GM10248 (cell line): ENCODE measurements at places on chromosomes 5 and 9.

DNA sequence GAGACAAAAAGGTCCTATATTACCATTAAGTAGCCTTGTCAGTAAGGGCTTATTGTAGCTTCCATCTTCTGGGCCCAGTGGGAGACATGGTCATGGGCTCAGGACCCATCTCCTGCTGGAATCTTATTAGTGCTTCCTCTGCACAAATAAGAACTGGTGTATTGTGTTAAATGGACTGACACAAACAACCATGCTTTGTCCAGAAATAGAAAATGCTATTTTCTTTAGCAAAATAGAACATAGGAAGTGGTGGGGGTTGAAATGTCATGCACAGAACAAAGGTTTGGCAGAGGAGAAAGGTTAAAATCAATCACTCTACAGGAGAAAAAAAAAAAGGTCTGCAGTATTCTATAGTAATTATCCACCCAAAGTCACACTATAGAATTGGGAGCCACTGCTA, 252.2 kb downstream of the ELAVL2 start:
- DNase-seq, result no peak

DNA sequence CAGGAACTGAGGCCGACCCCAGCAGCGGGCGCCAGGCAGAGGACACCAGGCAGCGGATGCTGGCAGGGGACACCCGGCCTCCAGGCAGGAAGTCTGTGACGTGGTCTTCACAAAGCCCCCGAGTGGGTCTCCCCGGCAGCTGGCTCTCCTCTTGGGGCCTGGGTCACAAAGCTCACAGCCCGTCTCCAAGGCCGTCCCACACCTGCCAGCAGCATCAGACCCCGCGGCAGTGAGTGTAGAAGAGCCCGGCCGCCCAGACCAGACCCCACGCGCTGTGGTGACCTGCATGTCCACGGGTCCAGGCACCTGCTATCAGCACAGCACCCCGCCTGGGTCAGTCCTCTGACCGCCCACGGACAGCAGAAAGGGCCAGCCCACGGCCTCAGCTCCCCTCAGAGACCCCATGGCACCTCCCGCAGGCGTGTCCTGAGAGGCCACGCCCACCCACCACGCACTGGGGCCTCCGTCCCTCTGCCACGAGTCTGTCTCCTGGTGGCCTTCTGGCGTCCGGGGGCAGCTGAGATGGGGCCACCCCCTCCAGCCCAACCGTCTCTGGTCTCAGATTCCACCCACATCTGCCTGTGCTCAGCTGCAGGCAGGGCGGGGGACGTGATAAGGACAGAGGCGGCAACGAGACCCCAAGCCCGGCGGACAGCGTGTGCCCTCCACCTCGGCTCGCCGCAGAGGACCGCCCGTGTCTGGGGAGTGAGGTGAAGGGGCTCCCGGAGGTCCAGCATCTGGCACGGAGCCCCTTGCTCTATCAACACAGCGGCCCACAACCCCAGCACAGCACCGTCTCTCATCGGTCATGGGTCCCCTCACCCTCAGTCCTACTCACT, 34.2 kb downstream of the EXD3 start:
- no peak for DNase-seq

- no peak for DNase-seq
Observed at GRCh38 chr5:142825378-142826089, 55.4 kb downstream of the ARHGAP26 start.

GRCh38 chr5:37248421-37248969, 681 bp downstream of the CPLANE1 start:
- DNase-seq, result no peak

DNA sequence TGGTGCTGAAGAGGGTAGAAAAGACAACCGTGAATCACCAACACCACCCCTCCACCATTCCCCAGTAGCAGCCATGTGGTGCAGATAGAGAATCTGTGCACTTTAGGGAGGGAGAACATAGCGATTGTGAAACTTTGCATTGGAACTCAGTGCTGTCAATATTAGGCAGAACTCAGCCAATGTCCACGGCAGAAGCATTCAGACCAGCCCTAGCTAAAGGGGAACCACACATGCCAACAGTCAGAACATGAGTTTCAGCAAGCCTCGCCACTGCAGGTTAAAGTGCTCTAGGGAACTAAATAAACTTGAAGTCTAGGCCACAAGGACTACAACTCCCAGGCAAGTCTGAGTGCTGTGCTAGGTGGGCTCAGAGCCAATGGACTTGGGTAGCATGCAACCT, 38.5 kb upstream of the DEPDC1B start:
- no peak for DNase-seq

GRCh38 chr5:13625616-13626198, 318.8 kb downstream of the DNAH5 start:
- DNase-seq, result no peak

DNA sequence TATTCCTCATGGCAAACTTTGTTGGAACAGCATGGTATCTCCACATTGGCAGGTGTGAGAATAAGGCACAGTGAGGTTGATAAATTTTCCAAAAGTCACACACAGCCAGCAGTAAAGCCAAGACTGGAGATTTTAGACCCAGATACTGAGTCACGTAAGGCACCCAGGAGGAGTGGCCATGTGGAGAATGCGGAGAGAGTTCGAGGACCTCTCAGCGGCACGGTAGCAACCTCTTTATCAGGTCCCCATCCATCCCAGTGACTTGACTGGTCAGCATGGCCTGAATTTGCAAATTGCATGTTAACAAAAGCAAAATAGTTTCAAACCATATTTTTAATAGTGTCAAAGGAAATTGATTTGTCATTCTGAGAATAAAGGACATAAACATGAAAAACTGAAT, 183.4 kb downstream of the DOCK8 start:
- no peak for DNase-seq

DNA sequence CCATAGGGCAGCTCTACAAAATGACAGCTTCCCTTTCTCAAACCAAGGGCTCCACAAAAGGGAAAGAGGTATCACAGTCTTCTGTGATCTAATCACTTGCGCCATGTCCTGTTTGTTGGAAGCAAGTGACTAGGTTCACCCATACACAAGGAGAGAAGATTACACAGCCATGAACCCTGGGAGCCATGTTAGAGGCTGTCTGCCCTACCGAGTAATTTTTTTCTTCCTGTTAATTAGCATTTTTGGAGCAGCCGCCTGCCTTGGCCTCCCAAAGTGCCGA, 33.2 kb upstream of the GOLPH3 start:
- no peak for DNase-seq

DNA sequence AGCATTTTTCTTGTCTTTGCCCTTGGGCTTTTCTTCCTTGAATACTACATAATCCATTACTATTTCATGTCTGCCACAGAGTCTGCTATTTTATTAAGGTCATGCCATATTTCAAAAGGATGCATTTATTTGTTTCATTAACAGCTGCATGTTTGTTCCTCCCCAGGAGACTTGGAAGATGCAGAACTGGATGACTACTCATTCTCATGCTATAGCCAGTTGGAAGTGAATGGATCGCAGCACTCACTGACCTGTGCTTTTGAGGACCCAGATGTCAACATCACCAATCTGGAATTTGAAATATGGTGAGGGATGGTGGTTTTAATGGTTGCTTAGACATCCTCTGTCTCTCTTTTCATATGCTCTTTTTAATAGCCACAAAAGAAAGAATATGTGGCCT, 4.0 kb downstream of the IL7R start:
- no peak for DNase-seq

DNA sequence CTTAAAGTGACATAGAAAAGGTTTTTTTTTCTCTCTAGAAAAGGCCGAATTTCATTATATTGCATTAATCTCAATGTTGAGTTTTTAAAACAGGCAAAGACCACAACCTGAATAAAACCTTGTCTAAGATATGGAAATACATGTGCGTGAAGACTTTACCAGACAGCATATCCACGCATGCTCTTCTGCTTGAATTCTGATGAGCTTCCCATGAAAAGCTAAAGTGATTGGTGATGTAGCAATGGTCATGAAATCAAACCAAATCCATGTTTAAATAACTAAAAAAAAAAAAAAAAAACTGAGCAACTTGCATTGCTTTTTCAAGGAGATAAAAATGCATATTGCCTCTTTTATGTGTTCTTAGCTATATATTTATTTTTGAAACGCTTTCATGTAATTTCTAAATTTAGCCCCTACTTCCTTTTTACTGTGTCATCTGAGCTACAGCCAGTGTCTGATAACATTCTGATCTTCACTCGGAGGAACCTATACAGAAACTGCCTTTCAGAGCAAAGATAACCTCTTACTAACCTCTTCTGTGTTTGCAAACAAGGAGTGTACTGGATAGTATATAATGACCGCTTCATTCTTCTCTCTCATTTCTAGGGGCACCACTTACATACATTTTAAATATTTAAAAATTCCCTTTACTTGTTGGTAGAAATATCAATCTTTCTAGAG, 179.1 kb upstream of the GNA14 start:
- peak; percentile 15 for DNase-seq

- DNase-seq, result no peak
Observed at GRCh38 chr9:16112116-16112515, 559.3 kb downstream of the CCDC171 start.

DNA sequence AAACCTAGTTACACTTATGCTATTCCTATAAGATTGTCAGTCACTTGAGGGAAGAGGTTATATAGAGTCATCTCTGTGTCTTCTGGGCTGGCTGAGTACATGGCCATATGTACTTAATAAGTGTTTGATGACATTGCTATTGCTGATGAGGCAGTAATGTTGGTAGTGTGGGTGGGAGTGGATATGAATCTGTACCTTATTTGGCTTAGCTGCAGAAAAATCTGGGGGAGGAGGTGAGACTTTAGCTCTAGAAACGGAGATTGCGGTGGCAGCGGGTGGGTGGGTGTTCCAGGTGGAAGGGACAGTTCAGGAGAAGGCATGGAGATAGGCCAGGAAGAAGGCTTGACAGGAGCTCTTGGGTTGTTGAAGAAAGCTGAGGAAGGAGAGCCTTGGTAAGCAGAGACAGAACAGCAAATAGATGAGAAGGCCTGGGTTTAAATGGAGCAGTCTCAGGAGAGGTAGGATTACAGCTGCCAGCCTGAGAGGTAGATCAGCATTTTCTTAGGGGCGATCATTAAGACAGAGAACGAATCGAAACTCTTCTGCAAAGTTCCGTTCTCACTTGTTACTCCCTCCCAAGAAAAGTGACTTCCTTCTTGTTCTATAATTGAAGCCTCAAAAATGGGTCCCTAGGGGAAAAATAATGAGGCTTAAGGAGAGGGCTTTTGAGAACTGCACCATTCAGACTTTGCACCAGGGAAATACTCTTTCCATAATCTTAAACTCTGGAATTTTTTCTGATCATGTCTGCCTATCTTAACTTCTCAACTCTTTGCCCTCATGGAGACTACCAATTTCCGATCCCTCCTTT, 160.5 kb downstream of the UNC13B start:
- DNase-seq, result no peak

- no peak for DNase-seq
Observed at GRCh38 chr9:113547501-113547900, 84.0 kb downstream of the RGS3 start.

DNA sequence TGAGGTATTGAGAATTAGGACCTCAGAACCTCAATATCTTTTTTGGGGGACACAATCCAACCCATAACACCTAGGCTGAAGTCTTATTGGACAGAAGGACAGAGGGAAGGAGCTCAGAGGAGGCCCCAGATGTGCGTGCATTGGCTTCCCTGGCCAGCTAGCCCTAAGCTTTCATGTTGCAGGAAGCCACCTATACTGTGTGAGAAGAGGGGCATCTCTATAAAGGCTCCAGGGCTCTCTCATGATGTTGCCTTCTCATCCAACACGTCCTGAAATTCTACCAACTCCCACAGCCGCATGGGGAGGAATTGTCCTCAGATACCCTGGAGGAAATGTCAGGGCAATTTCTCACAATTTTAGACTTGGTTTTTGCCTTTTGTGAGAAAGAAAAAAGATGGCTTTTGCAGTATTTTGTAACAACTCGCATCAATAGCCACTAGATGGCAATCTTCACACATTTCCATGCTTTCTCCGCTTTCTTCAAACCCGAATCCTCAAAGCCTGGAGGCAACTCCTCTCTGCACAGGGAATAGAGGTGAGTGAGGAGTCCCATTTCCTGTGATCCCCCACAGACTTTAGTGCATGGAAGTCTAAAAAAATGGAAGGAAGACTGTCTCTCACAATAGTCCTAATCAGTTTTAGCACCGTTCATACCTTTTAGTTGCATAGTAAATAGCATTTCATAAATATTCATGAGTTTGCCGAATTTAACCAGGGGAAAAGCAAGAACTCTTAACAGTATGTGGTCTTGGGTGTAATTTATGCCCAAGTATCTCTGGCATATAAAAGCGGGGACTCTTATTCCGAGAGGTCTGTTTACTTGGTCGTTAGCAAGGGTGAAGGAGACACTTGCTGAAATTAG, 7.4 kb upstream of the PPP3R2 start:
- peak; percentile 22 for DNase-seq

DNA sequence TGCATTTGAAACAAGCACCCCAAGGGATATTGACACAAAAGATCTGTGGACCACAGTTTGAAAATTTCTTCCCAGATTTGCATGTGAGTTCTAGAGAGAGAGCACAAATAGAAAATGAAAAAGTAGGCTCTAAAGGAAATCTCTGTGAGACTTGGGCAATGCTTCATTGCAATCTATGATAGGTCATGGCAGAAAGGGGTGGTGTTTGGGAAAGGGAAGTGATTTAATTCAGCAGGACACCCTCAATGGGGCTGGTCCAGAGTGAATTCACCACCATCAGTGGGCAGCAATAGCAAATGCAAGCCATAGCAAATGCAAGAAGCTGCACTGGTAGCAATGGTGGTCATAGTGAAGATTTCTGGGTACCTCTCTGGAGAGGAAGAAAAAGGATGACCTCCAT, 58.1 kb downstream of the ANKRD55 start:
- DNase-seq, result no peak

DNA sequence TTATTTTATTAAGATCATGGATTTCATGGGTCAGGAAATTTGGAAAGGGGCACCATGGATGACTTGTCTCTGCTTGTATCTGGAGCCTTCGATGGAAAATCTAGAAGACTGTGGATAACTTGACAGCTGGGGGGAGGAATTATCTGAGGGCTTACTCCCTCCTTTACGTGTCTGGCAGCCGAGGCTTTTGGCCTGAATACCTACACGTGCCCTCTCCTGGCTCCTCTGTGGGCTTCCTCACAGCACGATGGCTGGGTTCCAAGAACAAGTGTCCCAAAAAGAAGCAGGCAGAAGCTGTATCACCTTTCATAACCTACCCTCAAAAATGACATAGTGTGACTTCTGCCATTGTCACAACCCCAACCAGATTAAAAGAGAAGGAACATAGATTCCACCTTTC, 228.9 kb downstream of the GRIA1 start:
- DNase-seq, result no peak

DNA sequence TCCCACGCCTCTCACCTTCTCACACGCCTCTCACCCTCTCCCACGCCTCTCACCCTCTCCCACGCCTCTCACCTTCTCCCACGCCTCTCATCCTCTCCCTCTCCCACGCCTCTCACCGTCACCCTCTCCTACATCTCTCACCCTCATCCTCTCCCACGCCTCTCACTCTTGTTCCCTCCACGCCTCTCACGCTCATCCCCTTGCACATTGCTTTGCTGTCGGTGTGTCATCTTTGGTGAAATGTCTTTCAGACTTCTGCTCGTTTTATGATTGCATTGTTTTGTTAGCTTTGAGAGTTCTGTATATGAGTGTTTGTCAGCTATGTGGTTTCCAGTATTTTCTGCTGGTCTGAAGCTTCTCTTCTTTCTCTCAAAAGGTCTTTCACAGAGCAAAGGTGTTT, 102.7 kb downstream of the EHMT1 start:
- DNase-seq, result no peak
